ENCODE measurements at places on chromosomes 5 and 9.

GRCh38 chr9:34710023-34710422 lies at the start of gene CCL21:
Gene CCL21 (minus strand): TSS chr9:34710136. CDS start chr9:34710066, 70 bp downstream.
- DNase-seq: no peak

DNA sequence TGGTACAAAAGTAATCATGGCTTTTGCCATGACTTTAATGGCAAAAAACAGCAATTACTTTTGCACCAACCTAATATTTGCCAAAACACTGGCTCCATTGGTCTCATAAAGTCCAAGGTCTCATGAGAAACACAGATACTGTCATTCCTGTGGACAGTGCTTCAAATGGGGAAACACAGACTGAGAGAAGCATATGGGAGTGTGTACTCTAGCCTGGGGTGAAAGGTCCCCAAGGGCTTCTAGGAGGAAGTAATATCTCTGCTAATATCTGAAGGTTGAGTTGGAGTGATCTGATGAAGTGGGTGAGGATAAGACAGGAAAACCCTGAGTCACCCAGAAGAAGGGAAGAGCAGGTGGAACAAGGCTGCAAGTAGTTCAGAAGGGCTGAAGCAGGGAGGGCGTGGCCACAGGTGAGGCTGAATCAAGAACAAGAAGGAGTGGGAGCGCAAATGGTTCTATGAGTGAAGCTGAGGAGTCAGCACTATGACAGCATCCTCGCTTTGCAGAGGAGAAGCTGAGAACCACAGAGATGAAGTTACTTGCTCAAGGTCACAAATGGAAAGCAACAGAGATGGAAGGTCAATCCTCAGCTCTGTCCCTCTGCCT lies 164.1 kb downstream of the ASTN2 start:
- no peak for DNase-seq

GRCh38 chr9:127970401-127971313 lies 10.1 kb downstream of the EEIG1 start:
- DNase-seq: no peak

DNA sequence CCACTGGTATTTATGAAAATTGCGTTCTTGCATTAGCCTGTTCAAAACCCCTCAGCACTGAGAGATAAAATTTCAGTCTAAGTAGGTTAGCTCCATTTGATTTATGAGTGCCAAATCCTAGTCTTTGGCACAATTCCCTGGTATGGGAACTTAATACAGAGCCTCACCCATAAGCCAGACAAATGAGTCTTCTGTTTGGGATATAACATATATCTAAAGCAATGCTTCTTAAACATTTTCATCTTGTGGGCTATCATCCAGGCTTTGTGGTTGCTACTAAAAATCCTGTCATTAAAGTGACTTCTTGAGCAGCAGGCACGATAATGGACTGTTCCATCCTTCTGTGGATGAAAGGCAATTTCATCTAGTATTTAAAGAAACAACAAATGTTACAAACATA lies 419.5 kb upstream of the ACTBL2 start:
- DNase-seq: no peak

GRCh38 chr9:38153152-38153909 lies 84.3 kb upstream of the SHB start:
- no peak for DNase-seq

DNA sequence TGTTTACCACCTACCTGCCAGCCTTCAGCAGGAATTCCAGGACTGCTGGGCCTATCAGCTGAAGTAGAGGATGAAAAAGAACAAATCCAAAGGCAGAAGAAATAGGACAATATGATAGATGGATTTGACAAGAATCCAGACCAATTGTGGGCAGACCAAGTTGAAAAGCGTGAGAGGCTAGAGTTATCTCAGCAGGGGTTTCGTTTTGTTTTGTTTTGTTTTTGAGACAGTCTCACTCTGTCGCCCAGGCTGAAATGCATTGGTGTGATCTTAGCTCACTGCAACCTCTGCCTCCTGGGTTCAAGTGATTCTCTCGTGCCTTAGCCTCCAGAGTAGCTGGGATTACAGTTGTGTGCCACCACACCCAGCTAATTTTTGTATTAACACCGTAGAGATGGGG lies 113.2 kb downstream of the PALM2AKAP2 start:
- DNase-seq: peak; percentile 41

- no peak for DNase-seq
Observed at GRCh38 chr5:36528588-36528987, 77.8 kb upstream of the SLC1A3 start.

GRCh38 chr5:150636391-150637244 lies 3.8 kb upstream of the SYNPO start:
- peak; percentile 53 for DNase-seq

DNA sequence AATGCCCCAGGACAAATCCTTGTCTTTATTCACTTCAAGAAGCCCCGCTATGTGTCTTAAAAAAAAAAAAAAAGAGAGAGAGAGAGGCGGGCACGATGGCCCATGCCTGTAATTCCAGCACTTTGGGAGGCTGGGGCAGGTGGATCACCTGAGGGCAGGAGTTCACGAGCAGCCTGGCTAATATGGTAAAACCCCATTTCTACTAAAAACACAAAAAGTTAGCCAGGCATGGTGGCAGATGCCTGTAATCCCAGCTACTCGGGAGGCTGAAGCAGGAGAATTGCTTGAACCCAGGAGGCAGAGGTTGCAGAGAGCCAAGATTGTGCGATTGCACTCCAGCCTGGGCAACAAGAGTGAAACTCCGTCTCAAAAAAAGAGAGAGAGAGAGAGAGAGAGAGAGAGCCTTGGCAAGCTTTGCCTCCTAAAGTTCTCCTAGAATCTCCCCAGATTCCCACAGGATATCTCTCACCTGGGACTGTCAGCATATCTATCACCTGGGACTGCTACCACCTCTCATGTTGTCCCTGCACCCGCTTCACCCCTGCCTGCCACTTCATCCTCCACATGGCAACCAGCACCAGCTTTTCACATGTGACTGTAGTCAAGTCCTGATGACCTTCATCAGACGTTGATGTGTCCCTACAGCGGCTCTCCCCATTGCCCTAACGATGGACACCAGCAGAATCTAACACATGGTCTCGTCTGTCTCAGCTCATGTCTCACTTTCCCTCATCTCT lies 5.8 kb downstream of the ITK start:
- DNase-seq: no peak

DNA sequence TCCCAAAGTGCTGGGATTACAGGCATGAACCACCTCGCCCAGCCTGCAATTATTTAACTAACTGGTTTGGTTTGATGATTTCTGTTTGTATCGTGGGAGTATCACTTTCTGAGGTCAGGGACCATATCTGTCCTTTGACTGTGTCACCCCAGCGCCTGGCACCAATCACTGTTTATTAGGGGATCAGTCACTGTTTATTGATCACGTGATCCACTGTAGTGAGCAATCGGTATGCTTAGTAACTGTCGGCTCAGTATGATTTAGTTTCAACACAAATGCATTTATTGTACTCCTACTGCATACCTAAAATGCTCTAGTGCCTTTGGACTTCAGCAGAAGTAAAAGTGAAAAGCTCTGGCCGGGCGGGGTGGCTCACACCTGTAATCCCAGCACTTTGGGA lies 54.8 kb downstream of the COL5A1 start:
- DNase-seq: no peak

GRCh38 chr9:97571664-97572063 lies 61.5 kb downstream of the TSTD2 start:
- no peak for DNase-seq

GRCh38 chr9:123528501-123528900 lies 172.5 kb downstream of the CRB2 start:
- DNase-seq: no peak

DNA sequence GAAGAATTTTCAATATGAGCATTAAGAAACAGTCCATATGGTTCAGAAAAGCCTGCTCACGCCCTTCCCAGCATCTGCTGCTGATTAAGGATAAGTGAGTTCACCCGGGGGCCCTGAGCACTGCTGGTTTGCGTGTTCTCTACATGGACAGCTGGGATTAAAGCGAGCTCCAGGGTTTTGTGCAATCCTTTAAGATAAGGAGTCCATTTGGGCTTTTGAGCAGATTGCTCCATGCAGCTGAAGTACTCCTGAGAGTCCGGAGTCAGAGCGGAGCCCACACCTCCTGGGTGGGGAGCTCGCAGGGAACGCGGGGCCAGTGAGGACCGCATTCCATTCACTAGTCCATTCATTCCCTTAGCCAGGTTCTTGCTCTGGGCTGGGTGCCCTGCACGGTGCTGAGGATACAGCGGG lies 149.3 kb upstream of the COL5A1 start:
- no peak for DNase-seq

DNA sequence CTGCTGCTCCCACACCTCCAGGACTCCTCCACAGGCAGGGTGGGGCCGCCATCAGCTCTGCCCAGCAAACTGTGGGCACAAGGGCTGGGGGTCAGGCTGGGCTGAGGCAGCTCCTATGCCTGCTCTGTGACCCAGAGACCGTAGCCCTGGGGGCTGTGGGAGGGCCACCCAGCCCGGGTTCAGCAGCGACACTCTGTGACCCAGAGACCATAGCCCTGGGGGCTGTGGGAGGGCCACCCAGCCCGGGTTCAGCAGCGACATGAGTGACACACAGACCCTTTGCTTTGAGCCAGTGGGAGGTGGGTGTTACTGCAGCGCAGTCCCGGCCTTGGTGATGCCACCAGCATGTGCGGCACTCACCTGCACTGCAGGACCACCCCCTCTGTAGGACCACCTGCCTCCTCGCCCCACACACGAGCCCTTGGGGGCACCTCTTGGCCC lies 118.9 kb upstream of the LPCAT1 start:
- DNase-seq: no peak

GRCh38 chr5:13591621-13592020 lies 352.9 kb downstream of the DNAH5 start:
- DNase-seq: peak; percentile 94

DNA sequence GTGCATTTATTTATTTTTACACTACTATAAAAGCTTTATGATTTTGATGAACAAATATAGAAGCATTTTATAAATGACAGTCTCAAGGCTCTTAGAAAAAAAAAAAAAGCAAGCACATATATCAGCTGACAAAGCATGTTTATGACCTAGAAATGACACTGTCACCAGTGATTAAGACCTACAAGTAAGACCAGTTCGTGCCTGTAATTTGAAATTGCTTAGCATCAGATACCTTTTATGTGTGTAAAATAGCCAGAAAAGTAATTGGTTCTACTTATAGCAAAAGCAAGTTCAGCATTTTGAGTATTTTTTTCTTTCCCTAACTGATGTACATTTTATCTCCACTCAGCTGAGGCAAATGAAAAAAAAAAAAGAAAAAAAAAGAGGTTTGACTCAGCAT lies 808.4 kb downstream of the CDH18 start:
- no peak for DNase-seq

- DNase-seq: no peak
Observed at GRCh38 chr9:86242071-86242470, 17.4 kb downstream of the C9orf153 start.

DNA sequence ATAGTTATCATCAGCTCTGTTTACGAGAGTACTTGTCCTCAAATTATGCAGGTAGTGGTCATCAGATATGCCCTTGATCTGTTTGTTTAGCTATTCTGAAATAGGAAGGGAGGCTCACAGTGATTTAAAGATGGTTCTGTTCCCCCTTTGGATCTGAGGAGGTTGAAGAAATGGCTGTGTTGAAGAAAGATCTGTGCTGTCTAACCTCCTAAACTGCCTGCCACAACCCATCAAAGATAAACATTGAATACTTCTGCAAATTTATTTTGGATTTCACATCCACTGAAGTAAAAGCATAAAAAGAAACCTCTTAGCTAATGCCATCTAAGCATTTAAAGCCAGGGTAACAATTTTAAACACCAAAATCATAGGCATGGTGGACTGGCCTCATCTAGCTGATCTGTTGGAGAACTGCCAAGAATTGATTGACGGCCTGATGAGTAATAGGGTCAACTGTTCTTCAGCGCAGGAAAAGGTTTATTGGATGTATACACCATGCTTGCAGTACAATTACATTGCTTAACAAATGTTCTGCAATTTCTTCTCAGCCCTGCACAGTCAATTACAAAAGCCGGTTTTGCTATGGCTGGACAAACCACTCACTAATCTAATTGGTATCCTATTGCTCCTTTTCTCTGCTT lies 97.6 kb downstream of the SEMA6A start:
- DNase-seq: no peak

DNA sequence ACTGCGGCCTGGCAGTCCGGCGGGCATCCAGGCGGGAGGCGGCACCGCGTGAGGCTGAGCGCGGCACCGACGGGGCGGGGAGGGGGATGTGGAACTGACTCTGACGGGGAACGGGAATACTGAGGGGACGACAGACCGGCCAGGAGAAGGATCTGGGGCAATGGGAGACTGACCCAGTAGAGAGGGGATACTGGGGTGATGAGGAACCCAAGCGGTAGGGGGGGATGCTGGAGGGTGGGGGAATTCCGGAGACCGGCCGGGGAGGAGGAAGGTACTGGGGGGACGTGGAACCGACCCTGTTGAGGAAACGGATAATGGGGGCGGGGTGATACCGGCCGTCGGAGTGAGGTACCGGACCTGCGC lies 423 bp downstream of the IPPK start:
- DNase-seq: no peak

GRCh38 chr5:72991394-72991793 lies 35.6 kb downstream of the FCHO2 start:
- DNase-seq: no peak

- DNase-seq: no peak
Observed at GRCh38 chr9:106287091-106287631, 575.8 kb upstream of the ZNF462 start.

DNA sequence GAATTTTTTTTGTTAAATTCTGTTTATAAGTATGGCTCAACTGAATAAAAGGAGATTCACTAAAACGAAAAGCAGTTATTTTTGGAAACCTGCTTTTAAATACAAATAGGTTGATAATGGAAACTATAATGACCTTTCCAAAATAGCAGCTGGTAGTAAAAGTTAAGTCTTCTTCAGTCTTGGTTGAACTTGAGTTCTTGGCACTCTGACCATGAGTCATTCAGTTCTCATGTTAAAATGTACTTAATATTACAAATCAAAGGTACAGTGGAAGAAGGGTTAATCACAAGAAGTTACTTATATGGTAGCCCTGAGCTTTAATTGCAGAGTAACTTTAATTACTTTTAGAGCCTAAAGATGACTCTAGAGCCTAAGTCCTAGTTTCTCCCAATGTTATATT lies 62.1 kb downstream of the KLF9 start:
- no peak for DNase-seq

GRCh38 chr5:78744951-78745534 lies 96.5 kb upstream of the LHFPL2 start:
- DNase-seq: no peak

- DNase-seq: no peak
Observed at GRCh38 chr5:154071799-154072413, 33.1 kb downstream of the MFAP3 start.

Data from kidney glomerular epithelial cell (primary cell).